ENCODE measurements at places on chromosomes 2 and 18.

DNA sequence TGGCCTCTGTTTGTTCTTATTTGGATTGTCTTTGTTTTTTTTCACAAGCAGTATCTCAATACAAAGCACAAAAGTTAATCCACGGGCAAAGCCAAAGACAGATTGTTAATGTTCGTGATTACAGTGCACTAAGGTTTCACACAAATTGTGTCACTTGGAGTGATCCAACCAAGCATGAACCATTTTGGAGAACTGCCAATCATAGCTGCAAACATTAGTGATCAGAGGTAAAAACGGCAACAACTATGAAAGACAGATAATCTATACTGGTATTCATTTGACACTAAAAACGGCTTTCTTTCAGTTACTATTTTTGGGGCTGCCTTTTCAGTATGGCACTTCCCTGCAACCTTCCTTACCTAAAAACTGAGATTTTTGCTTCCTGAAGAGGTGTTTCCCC lies 213.1 kb upstream of the GULP1 start:
- DNase-seq = no peak

GRCh38 chr2:210376694-210377093 lies 61.7 kb upstream of the MYL1 start:
- DNase-seq = no peak

DNA sequence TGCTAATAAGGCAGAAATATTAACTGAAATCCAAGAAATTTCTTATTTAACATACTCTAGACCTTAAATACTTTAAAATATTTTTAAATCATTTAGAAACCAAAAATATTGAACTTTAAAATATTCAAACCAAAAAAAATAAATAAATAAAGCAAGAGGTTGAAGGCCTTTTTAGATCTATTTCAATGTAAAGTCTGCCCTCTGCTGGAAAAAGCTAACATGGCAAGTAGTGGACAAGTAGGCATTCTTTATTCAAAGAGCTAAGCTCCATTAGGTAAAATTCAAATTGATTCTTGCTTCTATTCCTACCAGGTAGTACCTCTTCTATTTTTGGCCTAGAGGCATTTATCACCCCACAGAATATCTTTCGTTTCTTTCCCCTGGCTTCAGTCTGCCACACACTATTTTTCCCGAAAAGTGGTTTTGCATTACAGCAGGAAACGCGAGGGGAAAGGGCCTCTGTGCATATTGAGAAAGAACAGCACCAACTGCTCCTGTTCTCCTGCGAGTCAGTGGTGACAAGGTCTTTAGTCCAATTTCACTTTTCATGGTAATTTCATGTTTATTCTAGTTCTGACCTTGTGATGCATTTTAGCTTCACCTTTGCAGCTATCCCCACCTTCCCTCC lies 20.4 kb downstream of the IFIH1 start:
- peak; percentile 87 for DNase-seq

DNA sequence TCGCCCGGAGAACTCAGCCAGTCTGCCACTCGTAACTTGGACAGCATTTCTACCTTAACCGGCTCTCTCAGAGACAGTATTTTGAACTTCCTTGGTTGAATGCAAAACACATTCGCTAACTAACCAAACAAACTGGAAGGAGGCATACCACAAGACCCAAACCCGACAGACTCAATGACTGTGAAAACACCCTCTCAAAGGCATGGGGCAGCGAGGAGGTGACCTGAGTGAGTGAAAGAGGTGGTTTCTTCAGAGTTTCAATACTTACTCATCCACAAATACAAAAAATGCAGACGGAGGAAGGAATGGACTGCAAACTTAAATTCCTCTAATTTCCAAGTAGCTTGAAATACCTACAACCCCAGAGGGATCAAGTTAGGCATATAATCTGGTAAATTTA lies 132.9 kb downstream of the GAREM1 start:
- DNase-seq = no peak

DNA sequence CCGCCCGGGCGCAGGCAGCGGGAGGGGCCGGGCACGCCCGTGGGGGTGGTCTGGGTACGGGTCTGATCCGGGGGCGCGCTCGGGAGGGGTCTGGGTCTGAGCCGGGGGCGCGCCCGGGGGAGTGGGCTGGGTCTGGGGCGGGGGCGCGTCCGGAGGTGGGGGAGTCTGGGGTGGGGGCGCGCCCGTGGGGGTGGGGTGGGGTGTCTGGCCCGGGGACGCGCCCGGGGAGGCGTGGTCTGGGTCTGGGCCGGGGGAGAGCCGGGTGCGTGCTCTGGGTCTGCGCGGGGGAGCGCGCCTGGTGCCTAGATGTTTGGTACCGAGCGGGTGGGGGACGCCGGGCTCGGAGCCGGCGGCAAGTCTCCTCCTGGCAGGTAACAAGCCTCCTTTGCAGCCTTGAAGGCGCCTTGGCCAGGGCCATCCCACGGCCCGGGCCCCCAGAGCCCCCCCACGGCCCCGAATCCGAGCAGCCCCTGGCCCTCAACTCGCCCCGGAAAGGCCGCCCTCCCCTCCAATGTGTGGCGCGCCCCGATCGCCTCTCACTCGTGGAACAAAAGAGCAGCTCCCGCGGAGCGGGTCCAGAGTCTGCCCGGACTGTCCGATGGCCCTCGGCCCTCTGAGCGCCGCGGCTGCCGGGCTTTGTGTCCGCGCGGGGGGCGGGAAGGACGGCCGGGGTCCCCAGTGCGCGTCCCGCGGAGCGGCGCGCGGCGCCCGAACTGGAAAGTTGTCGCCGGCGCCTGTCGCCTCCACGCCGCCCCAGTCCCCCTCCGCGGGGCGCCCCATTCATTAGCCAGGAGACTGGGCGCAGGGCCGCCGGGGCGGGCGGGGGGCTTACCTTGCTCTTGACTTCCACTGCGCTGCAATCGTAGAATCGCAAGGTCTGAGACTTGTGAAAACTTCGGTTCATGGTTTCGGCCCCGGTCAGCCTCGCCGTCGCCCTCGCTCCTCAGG lies 595 bp downstream of the PARD6G start:
- DNase-seq = peak; percentile 17

GRCh38 chr2:139357972-139358371 lies 577.8 kb upstream of the NXPH2 start:
- no peak for DNase-seq

GRCh38 chr2:74772046-74772445 lies 61.9 kb upstream of the HK2 start:
- no peak for DNase-seq

- no peak for DNase-seq
These were observed 6.0 kb downstream of the ADNP2 start for GRCh38 chr18:80115035-80115434.

- DNase-seq = no peak
These were observed 214.4 kb upstream of the DSEL start for GRCh38 chr18:67730886-67731285.

DNA sequence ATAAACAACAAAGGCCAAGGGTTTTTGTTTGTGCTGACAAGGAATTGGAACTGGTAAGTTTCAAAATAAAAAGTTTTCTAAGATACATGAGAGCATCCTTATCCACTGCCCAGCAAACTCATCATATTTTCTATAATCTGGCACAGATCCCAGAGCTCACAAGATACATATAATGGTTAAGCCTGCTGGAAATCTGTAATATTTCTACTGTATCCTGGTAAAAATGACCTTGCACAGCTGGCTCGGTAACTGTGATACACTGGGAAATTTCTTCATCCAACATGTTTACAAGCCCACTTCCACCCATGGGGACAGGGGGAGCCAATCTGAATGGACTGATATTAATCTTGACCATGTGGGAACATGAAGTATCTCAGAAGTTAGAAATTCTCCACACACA lies 425.4 kb upstream of the MMADHC start:
- DNase-seq = no peak

DNA sequence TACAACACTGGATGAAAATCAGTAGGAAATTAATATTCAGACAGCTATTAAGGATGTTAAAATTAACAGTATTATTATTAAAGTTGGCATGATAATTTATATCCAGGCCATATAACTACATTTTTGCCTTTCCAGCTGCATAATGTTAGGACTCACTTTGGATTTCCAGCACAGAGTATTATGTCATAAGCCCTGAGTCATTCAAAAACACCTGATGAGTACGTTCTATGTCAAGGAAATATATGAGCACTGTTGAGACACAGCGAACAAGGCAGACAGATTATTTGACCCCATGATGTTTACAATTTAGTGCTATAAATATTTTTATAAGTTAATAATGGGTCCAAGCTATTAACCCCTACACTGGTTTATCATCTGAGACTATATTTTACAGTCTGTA lies 59.8 kb upstream of the RIT2 start:
- no peak for DNase-seq

- DNase-seq = no peak
These were observed 893.8 kb upstream of the CELF4 start for GRCh38 chr18:38459131-38459994.

DNA sequence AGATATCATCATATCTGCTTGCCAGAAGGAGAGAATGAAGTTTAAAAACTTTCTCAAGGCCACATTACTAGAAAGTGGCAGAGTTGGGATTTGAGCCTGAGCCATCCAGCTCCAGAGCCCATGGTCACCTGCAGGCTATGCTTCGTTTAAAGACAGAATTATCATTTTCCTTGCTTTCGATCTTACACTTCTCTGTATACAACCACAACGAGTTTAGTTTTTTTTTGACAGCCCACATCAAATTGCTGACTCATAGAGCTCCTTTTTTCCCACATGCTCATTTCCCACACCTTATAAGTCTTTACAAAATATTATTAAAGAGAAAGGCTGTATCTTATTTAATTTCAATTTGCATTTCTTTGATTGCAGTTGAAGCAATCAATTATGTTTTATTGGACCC lies 6.5 kb downstream of the PLEK start:
- no peak for DNase-seq

DNA sequence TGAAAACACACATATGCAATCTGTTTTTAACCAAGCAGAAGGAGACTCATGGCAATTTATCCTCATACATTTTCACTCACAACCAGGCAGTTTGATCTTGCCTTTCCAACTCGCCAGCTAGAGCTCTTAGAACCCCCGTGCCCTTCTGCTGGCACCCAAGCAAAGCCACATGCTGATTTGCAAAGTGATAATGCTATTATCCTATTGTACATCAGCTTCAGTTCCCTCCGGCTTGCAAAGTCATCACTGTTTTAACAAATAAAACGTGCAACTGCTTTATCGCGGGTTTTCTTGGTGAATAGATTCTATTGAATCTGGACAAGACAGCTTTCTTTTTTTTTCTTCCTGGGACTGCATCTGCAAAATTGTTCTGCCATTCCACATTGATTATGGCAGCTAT lies 314.6 kb downstream of the LNPK start:
- no peak for DNase-seq

GRCh38 chr2:38021589-38021988 lies 54.4 kb downstream of the CYP1B1 start:
- DNase-seq = no peak

- DNase-seq = no peak
These were observed 10.1 kb upstream of the LRPPRC start for GRCh38 chr2:44005846-44006245.

DNA sequence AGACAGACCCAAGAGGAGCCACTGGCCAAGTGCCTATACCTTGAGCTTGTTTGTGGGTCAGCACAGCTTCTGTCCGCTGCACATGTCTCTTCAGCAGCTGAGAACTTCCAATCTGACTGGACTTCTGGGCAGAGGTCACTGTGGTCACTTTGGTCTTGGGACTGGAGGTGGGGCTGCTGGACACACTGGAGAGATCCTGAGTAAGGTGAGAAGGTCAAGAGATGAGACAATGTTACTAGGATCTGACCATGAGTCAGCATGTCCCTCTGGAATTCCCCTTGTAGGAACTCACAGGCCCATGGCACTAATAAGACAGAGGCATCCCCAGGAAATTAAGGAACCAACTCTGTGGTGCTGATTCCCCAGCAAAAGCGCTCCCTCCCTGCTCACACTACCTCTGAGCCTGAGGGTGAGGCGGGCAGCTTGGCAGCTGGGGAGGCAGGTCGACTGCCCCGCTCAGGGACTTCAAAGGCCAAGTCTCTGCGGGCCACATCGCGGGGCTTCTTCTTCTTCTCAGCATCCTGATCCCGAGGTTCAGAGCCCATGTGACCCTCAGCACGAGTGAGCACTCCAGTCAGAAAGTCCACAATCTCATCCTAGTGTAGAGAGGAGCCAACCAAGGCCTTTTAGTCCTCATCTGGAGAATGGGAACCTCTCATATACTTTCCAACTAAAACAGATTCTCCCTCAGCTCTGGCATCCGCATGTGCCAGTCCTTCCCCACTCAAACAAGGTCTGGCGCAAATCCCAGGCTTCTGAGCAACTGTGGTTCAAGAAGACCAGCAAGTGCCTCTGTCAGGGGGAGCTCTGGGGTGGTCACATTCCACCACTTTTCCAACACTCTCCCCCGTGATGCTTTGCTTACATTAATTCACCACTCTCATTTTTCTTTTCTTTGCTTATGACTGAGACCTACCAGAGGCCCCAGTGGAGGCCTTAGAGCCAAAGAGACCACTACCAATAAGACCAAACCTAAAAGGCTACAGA lies 29.4 kb downstream of the KANSL3 start:
- DNase-seq = no peak

DNA sequence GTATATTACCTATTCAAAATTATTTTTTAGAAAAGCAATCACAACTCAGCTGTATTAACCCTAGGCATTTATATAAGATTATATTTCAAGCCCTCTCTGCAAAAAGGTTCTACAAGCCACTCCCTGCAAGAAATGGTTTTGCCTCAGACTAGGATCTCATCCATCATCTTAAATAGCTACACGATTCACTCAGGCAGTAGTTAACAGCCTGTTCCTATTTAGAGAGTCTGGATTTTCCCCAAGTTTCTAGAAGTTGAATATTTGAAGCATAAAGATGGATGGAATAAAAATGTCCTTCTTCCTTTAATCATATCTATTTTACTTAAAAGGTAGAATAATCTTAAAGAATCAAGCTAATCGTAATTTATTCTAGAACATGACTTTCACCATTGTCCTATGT lies 167.1 kb upstream of the STK17B start:
- no peak for DNase-seq

DNA sequence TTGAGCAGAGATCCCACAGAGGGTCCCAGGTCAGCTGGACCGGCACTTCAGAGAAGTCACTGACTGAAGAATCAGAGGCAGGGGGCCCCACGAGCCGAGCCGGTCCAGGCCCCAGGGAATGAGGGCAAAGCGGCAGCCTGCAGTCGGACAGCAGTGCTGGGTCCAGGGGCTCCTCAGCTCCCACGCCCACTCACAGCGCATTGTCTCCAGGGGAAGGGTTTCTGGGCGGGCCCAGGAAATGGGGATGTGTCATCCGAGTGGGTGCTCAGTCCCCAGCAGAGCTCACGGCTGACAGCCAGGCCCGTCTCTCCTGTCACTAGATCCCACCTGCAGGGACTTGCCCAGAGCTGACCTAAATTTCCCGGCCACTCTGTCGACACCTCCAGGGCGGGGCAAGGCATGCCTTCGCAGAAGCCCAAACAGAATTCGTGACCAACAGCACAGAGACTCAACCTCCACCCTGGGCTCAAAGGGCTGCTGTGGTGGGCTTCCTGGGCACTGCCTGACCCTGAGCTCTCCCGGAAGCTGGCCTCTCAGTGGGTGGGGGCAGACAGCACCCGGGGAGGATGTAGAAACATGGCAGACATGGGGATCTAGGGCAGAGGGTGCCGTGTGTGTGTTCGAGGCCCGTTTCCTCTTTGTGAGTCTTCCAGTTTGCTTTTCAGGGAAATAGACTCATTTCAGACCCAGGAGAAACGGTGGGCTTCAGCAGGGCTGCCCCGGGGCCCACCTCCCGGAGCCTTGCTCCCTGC lies 42.1 kb upstream of the TAF1B start:
- DNase-seq = no peak
